ENCODE measurements at places on chromosomes 16 and 17.

- DNase-seq: no peak
Observed at GRCh38 chr17:35791681-35792350, 3.6 kb downstream of the MMP28 start.

DNA sequence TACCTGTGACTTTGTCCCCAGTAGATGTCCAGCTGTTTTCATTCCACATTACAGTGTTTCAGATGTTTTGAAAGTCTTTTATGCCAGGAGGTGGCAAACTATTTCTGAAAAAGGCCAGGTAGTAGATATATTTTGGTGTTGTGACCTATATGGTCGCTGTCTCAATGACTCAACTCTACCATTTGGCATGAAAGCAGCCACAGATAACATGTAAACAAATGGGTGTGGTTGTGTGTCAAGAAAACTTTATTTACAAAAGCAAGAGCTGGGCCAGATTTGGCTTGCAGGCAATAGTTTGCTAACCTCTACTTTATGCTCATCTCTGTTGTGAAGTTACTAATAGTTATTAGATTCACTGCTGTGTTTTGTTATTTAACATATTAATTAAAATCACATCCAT is 728.7 kb upstream of the EEF2KMT start:
- no peak for DNase-seq

DNA sequence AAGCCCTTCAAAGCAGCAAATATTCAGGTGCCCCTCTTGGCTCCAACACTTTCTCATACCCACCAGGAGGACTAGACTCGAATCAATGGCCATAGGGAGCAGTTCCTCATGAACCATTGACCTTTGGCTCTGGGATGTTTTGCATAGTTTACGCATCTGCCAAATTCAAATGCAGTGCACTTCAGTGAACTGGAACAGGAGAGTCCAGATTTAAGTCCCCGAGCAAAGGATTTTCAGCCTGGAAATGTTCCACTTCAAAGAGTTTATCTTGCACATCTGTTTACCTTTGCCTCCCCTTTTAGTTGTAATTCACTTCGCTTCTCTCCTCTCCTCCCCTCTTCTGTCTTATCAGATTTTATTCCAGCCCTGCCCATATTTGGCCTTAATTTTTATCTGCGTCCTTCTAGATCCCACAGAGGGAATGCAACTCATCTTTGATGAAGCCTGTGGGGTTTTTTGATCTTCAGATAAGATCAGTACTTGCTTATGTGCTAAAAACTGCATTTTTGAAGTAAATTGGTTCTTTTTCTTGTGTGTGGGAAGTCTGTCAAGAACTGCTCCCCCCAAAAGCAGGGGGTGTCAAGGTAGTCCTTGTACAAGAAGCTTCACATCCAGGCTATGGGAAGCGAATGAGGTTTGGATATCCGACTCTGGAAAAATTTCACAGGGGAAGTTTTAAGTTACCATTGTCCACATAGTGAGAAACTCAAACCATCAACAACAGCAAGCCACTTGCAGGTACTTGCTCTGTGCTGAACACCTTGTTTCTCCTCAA is 281.6 kb downstream of the RBFOX1 start:
- no peak for DNase-seq

- DNase-seq: no peak
Observed at GRCh38 chr17:48905987-48906515, 2.2 kb upstream of the UBE2Z start.

DNA sequence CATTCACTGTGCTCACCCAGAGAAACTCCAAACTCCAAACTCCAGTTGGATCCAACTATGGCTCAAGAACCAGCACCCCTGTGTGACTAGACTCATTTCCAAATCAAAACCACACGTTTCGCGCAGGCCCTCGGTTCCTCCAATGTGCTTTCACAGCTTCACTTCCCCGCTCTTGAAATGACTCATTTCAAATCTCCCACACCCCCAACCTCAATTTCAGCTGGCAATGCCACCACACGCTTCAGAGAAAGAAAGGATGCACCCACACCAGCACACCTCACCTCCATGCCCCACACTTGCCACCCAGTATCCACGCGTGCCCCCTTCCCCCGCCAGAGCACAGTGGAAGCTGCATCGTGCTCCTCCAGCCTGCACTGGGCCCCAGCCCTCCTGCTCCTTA is 9.0 kb downstream of the TMEM92 start:
- DNase-seq: no peak

GRCh38 chr17:17352836-17353624 is 49.9 kb downstream of the NT5M start:
- DNase-seq: no peak

- no peak for DNase-seq
Observed at GRCh38 chr17:64056269-64057005, 36.0 kb upstream of the ICAM2 start.

- no peak for DNase-seq
Observed at GRCh38 chr16:55642611-55643010, 13.2 kb upstream of the SLC6A2 start.

GRCh38 chr17:71625330-71625729 is 495.5 kb upstream of the SOX9 start:
- DNase-seq: no peak

GRCh38 chr16:50941681-50942080 is 199.8 kb downstream of the CYLD start:
- no peak for DNase-seq

DNA sequence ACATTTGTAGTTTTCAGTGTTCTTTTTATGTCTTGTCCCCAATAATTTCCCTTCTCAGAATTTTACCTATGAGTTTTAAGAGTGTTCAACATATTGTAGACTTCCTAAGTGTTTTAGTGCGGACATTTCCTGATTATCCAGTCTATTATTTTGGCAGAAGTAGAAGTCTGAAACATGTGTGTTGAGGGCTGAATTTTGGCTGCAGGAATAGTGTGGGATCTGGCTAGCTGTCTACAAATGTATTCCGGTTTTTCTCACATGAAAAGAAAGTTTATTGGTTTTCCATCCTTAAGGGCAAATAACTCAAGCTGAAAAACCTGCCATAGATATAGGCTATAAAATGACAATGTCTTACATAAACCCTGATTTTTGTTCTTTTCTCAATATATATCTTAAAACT is 33.0 kb upstream of the CA10 start:
- no peak for DNase-seq

DNA sequence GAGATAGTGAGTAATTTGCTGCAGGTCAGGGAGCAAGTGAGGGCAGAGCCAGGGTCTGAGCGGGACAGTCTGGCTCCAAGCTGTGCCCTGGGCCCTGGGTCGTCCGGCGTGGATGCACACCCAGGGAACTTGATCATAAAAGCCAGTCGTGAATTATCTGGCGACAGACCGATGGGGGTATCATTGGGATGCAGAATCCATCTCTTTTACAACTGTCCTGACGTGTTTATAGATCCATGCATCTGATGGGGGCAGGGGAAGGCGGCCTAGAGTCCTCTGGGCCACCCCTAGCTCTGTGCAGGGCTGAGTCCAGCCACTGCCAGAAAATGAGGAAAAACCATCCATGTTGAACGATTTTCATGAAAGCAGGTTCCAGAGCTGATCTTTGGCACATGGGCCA is 332.8 kb downstream of the C16orf95 start:
- DNase-seq: no peak

GRCh38 chr16:17380613-17381012 is 90.1 kb downstream of the XYLT1 start:
- DNase-seq: no peak

- DNase-seq: no peak
Observed at GRCh38 chr16:72042157-72042660, 12.1 kb upstream of the HP start.

DNA sequence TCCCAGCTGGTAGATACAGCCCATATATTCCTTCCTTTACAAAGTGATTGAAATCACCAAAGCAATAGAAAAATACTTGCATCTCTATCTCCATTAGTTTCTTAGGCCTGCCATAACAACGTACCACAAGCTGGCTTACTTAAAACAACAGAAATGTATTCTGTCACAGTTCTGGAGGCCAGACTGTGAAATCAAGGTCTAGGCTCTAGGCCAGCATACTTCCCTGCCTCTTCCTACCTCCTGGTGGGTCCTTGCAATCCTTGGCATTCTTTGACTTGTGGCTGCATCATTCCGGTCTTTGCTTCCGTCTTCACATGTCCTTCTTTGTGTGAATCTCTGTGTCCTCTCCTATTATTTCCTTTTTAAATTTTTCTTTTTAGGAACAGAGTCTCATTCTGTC is 62.5 kb downstream of the ERCC4 start:
- no peak for DNase-seq

DNA sequence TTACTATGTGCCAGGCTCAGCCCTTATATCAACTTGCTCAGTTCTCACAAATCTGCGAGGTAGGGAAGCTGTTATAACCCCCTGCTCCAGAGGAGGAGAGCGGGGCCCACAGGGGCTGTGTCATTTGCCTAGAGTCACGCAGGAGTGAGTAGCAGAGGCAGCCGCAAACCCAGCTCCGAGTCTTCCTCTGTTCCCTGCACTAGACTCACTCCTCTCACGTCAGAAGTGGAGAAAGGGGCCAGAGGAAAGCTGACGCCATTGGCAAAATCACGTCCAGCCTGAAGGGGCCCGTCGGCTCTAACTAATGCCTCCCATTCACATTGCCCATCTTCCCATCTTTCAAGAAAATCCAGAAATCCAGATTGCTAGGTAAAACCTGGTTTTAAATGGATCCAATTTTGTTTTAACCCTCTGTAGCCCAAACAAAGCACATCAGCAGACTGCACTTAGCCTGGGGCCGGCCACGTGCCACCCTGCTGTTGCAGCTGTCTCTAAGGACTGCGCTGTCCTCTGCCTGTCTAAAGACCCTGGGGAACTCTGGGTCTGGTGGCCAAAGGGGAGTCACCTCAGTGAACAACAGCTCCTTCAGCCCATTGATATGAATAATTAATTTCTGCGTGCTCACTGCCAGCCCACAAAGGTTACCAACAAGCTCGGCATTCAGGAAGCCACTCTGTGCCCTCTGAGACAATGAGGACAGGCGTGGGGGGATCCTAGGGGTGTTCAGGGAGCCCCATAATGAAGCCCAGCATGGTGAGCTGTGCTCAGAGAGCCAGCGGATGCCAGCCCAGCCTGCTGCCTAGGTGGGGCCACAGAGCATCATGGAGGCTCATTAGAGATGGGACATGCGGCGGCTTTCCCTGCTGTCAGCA is 36.7 kb upstream of the ABR start:
- DNase-seq: no peak

- DNase-seq: no peak
Observed at GRCh38 chr16:11360641-11361373, 15.5 kb downstream of the RMI2 start.

DNA sequence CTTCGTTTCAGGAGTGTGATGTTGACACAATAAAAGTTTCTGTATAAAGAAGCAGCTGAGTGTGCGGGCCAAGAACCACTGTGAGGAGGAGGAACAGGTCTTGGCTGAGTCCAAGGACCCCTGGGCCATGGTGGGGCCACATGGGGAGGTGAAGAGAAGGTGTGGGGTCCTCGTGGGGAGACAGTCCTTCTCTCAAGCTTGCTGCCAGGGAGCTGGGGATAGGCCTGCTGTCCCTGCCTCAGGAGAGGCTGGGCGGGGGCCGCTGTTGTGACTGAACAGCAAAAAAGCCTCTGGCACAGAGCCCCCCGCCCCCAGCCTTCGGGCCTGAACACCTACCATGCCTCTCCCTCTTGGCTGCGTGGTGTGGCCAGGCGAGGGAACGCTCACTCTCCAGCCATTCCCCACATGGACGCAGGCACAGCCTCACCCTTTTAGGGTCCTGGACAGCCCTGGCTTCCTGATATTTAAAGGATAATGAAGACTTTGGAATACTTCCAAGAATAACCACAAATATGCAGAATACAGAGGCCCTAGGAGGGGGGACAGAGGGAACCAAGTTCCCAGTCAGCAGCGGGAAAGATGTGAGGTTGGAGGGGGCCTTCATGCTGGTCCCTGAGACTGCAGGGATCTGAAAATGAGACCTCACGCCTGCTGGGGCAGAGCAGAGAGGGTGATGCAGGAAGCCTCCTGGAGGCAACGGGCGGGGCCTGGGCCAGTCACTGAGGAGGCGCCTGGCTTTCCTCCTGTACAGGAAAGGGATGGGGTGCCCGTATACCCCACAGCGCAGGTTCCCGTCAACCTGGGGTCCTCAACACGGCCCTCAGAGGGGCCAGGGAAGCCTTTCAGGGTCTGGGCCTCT is 100.0 kb upstream of the CREBBP start:
- DNase-seq: peak; percentile 62

- DNase-seq: no peak
Observed at GRCh38 chr17:60704170-60704569, 26.5 kb downstream of the BCAS3 start.

DNA sequence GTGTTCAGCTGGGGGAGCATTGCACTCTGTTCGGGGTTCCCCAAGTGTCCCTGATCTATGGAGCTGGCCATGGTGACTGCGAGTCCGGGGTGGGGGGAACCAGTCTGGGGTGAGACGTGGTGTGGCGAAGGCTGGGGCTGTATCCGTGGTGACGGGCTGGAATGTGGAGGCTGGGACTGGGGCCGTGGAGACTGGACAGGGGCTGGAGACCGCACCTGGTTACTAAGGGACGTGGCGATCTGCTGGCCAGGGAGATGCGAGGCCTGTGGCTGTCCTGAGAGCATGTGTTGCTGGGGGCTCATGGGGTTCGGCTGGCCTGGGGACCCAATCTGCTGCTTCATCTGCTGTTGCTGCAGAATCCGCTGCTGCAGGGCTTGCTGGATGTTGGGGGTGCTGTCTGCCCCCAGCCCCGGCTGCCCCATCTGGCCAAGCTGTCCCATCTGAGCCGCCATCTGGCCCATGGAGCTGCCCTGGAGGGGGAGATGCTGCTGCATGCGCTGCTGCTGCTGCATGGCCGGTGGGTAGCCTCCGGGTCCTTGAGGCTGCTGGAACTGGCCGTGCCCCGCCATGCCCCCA is 10.6 kb upstream of the TRAP1 start:
- DNase-seq: no peak

DNA sequence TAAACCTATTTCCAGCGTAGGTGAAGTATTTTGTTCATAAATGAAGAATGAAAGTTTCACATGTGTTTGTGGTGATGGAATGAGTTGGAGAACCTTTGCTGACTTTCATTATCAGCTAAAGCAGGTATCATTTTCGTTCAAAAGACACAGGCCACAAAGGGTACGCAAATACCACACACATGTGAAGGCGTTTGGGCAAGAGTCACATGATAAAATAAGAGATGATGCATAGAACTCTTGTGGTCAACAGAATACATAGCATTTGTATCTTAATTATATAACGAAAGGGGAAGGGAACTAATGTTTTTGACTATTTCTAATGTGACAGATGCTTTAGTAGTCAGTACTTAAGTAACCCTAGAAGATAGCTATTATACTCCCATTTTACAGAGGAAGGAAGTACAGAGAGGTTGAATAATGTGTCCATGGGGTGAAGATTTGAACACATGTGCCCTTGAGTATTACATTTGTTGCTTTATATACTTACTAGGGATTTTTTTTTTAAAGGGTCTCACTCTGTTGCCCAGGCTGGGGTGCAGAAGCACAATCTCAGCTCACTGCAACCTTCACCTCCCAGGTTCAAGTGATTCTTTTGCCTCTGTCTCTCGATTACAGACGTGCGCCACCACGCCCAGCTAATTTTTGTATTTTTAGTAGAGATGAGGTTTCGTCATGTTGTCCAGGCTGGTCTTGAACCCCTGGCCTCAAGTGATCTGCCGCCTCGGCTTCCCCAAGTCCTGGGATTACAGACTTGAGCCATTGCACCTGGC is 4.8 kb downstream of the RPA1 start:
- DNase-seq: no peak

- DNase-seq: no peak
Observed at GRCh38 chr17:73304971-73305812, 6.6 kb downstream of the CDC42EP4 start.

GRCh38 chr17:58591455-58591854 is 77.0 kb upstream of the MTMR4 start:
- no peak for DNase-seq
